AG09319 (cell line): ENCODE measurements at places on chromosomes 7 and 10.

DNA sequence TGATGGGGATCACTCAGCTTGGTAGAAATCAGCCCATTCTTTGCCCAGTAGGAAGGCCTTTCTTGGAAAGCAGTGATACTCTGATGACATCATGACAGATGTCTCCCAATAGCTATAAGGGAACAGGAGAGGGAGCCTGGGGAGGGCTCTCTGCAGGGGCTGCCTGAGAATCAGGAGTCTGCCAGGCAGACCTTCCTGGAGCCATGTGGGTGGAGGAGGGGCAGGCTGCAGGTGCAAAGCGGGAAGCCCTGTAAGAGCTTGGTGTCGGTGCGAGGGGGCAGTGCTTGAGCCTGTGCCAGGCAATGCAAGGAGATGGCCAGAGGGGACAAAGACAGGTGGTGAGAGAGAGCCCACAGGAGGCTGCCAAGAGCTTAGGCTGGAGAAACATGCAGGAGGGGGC lies 5.0 kb upstream of the TNS3 start:
- DNase-seq: no peak

- DNase-seq: no peak
Measured at GRCh38 chr7:136657482-136657921, 210.9 kb upstream of the CHRM2 start.

GRCh38 chr10:93695740-93696139 lies 6.7 kb downstream of the FRA10AC1 start:
- no peak for DNase-seq

DNA sequence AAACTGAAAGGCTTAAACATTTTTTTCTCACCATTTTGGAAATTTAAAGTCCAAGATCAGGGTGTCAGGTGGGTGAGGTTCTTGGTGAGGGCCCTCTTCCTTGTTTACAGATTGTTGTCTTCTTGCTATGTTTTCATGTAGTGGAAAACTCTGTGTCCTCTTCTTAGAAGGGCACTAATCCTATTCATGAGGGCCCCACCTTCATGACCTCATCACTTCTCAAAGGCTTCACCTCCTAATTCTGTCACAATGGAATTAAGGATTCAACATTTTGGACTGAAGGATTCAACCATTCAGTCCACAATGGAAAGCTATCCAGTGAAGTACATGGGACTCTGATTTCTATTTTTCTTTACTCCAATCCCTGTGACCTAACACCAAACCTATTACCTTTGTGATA lies 27.3 kb downstream of the MACC1 start:
- no peak for DNase-seq

- DNase-seq: no peak
Measured at GRCh38 chr7:91618776-91619765, 261.4 kb downstream of the MTERF1 start.

- DNase-seq: no peak
Measured at GRCh38 chr7:47992446-47992845, 13.0 kb upstream of the HUS1 start.

GRCh38 chr10:93595378-93596161 lies 5.5 kb downstream of the RBP4 start:
- DNase-seq: no peak

- DNase-seq: no peak
Measured at GRCh38 chr7:98120559-98120958, 13.9 kb downstream of the LMTK2 start.

DNA sequence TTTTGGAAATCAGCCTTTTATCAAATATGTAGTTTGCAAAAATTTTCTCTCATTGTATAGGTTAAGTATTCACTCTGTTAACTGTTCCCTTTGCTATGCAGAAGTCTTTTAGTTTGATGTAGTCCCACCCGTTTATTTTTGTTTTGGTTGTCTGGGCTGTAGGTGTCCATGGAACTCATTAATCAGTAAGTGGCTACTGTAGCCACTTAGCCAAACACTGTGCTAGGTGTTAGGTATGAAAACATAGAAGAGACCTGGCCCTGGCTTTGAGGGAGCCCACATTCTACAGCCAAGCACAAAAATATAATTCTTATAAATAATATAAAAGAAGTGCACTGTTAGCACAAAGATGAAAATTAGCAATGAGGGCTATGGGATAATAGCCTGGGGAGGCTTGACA lies 133.5 kb downstream of the ETV1 start:
- DNase-seq: no peak

DNA sequence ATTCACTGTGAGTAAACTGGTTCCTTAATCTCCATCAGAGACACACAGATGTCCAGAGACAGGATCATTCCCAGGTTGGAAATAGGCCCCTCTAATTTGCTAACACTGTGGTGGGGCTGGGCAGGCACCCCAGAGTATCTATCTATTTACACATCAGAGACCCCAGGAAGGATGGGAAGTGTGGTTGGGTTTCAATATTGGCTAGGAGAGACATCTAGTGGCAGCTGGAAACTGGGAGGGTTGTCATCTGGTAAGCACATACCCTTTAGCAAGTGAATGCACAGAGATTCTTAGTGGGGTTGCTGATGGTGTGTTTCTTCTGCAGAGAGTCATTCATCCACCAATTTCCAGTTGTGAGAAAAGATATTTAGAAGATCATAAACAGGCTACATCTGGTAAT lies 36.0 kb upstream of the NRG3 start:
- DNase-seq: no peak

DNA sequence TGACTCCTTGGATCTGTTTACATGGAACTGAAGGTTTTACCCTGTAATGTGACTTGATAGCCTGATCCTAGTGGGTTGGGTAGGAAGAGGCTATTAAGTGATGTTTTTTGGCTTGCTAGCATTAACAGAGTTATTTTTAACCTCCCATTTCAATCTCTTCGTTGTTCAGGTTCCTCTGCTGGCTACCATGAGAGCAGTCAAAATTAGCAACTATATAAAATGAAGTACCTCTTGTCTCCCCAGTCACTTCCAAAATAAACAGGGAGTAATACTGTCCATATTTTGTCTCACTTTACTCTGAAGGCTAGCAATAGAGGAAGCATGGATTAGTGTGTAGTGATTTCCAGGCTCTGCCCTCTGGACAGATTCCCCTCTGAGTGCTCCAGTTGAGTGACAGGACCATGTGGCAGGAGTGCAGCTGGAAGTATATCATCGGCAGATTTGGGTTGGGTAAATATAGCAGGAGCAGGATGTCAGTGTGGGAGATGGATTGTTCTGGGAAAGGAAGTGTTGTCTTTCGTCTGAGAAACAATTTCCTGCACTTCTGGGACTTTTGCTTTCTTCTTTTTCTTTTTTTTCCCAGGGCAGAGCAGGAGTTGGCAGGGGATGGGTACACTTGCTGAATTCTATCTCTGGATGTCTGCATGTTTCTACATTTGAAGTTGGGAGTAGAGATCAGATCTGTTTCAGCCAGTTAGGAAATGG lies 35.2 kb downstream of the GBF1 start:
- DNase-seq: no peak

- peak; percentile 11 for DNase-seq
Measured at GRCh38 chr7:7861211-7861633, 107.4 kb upstream of the GLCCI1 start.

GRCh38 chr10:101367569-101368453 lies 13.8 kb downstream of the BTRC start:
- no peak for DNase-seq

- DNase-seq: no peak
Measured at GRCh38 chr7:110835218-110835617, 255.7 kb upstream of the LRRN3 start.

GRCh38 chr10:98608411-98608810 lies 161.7 kb upstream of the HPS1 start:
- DNase-seq: no peak

GRCh38 chr7:3029138-3029537 lies 14.5 kb downstream of the CARD11 start:
- no peak for DNase-seq

DNA sequence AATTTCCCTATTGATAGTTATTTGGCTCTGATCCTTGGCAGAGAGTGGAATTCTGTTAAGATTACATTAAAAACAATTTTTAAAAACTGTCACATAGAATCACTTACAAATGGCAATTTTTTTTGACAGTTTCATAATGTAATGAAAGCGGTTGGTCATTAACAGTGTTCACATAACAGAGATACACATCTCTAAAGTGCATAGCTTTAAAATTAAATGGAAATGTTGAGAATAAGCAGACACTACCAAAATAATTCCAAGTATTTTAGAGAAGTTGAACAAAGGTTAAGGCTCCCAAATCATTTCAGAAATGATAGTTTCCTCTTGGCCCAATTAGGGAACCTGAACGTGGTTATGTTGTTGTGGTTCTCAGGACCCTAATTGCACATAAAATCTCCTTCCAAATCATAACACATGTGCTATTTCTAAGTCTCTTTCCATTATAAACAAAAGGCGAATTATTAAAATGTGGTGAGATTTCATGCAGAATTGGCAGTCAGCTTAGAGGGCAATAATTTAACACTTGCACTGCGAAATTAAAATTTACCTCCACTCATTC lies 528.9 kb upstream of the FZD8 start:
- no peak for DNase-seq

DNA sequence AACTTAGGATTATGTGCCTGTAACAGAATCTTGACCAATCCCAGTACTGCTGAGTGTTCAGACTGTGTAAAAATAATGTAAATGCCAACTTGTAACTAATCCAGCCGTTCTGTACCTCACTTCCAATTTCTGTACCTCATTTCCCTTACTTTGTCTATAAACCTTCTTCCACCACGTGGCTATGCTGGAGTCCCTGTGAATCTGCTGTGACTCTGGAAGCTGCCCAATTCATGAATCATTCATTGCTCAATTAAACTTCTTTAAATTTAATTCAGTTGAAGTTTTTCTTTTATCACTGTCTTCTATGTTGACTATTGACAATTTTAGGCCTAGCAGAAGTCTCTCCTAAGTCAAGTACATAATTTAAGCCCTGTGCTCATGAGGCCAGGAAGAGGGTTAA lies 215.3 kb upstream of the RHOBTB1 start:
- DNase-seq: no peak

DNA sequence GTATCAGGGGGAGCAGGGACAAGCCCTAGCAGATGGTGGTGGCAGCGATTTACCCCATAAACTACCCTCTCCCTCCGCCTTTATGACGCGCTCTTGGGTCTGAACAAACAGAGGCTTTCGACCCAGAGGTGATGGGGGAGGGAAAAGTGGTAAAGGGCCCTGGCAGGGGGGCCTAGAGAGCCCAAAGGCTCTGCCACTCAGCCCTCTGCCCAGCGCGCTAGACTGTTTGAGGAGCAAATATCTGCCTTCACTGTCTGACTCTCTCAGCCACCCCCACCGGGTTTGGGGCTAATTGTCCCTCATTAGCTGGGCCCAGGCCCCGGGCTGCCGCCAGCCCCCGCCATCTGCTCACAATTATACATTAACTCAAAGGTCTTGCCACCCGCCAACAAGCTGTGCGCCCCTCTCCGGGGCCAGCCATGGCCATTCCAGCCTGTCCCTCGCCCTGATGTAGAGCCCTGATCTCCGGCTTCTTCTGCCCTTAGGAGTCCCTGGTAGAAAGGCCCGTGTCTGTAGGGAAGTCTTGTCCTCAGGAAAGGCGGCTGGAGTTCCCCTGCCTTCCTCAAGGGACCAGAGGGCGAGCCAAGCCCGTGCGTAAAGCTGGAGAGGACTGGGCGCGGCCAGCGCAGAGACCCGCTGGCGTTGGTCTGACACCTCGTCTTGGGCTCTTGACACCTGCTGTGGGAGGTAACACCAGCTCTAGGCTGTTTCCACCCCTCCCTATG lies 1.9 kb upstream of the PAX4 start:
- DNase-seq: no peak

DNA sequence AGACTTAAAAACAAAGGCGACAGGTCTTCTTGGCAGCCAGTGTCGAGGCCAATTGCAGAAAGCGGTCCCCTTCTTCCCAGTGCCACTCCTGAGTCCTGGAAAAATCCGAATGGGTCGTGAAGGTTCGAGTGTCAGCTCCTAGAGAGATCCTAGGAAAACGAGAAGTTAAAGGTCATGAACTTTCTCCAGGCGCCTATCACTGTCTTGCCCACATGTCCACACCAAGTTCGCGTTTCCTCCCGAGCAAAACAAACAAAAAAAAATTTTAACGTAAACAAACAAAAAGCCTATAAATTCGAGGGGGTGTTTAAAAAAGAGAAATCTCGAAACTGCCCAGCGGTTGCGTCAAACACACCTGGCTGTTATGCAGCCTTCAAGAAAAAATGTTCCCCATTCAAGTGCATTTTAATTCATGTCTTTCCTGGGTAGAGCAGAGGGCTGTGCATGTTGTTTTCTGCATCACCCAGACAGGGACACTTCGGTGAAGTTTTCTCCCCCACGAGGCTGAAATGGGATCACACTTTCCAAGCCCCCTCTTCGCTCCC lies 1.5 kb downstream of the ARHGAP21 start:
- DNase-seq: no peak

DNA sequence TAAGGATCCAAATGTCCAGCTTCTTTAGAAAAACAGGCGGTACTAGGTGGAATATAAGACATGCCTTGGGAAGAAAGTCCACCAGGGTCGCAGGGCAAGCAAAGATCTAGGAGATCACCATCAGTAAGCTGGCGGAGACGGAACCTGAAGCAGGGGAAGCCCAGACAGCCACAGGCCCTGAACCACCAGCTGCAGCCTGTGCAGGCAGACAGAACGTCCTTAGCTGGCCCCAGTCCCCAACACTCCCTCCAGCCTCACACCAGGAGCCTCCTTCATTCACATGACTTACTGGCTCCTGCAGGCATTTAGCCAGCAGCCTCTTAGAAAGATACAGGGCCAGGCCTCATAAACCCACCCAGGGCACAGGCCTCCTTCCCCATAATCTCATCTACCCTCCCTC lies 17.4 kb downstream of the RGS10 start:
- DNase-seq: no peak

- no peak for DNase-seq
Measured at GRCh38 chr10:88923520-88923919, 29.1 kb downstream of the ACTA2 start.

DNA sequence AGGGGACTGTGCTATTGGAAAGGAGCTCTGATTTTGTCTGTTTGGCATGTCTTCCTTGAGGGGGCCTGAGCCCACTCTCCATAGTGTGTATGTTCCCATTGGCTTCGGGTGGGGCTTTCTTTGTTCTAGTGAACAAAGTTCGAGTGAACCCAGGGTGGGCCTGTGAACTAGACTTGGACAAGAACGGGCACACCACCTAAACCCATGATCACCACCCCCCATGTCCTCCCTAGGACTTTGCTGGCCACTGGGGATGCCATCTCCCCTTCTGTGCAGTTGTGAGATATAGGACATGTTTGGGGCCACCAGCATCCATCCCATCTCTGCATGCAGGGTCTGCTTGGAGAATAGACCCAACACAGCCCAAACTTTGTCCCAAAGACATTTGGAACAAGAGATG lies 195.5 kb upstream of the LYZL2 start:
- no peak for DNase-seq

DNA sequence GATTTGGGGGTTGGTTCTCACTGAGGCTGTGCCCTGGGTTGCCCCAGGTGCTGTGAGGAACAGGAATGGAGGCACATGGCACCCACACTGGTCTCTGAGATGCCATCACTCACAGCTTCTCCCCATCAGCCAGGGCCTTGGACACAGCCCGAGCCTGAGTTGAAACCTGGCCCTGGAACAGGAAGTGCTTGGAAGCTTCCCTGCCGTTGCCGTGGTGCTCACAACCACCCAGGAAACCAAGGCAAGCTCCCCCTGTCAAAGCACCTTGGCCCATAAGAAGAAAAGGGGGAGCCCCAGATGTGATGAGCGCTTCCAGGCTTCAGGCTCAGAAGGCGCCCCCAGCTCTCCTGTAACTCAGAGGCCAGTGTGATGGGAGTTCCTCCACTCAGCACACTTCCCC lies at the start of gene BTBD16:
BTBD16 (plus strand) TSS at position 221 of the 400 bp plus-strand sequence. CDS start 3,786 bp downstream, outside the sequence.
- DNase-seq: no peak

GRCh38 chr7:43535031-43535451 lies 47.9 kb upstream of the STK17A start:
- no peak for DNase-seq
